ENCODE measurements at places on chromosomes 12 and 14.
A peak's percentile ranks its signal among the peaks of the same experiment; 100 is the strongest.

- DNase-seq: no peak
These were observed 1.5 kb upstream of the TAOK3 start for GRCh38 chr12:118374126-118374725.

- DNase-seq: no peak
These were observed 239.7 kb downstream of the SLC41A2 start for GRCh38 chr12:104718304-104718929.

DNA sequence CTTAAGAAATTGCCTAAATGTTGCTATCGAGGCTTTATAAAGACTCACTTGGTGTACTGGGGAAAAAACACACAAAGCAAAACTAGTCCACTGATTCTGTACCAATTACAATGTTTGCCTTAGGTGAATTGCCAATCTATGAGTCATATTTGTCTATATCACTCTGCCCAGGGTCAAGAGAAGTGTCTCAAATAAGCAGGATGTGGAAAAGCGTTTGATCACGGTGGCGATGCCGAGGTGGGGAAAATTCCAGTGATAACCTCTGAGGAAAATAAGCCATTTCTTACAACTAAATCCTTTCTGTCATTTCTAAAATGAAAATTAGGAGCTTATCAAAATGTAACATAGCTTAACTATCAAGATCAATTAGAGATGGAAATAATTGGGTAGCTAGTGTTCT, 148.6 kb upstream of the DIO3 start:
- peak; percentile 33 for DNase-seq

- DNase-seq: no peak
These were observed 396.9 kb upstream of the TMTC1 start for GRCh38 chr12:30180602-30181001.

DNA sequence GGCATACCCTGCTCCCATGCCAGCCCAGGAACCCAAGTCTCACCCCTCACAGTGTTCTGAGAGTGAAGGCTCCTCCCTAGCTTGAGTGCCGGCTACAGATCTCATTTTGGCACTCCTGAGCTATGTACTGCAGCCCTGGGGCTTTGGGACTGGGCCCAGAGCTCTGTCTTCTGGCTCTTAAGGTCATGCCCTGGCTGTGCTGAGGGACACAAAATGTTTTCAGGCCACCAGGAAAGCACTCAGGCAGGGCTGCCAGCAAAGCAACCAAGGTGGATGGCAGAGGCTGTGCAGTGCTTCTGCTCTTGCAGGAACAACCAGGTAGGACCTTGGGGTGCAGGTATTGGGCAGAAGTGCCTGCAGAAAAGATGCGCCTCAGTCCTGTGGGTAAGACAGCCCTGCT, 564.0 kb downstream of the SLC6A15 start:
- no peak for DNase-seq

DNA sequence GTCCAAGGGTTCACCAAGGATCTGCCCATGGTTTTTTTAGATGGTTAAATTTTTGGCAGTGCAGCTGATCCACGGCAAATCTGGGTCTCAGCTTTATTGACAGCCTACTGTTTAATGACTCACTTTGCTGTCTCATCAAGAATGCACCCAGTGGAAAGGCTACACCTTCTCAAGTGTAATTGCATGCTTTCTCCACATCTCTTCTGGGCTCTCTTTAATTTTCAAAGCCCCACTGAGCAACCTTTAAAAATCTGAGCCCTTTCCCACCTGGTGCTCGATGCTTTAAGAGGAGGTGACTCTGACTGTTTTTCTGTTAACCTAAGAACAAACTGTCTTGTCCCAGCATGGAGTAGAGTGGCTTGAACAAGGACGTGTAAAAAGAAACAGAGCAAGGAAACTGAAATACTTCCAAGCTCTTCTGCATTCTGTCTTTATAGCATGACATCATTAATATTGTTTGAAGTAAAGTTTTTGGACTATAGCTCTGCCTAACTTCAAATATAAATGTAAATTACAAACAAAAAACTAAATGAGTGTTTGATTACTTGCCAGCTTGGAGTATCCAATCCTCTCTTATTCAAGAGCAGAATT, 214.2 kb upstream of the KRR1 start:
- DNase-seq: no peak

GRCh38 chr12:94169495-94169894, 21.1 kb downstream of the PLXNC1 start:
- DNase-seq: no peak

DNA sequence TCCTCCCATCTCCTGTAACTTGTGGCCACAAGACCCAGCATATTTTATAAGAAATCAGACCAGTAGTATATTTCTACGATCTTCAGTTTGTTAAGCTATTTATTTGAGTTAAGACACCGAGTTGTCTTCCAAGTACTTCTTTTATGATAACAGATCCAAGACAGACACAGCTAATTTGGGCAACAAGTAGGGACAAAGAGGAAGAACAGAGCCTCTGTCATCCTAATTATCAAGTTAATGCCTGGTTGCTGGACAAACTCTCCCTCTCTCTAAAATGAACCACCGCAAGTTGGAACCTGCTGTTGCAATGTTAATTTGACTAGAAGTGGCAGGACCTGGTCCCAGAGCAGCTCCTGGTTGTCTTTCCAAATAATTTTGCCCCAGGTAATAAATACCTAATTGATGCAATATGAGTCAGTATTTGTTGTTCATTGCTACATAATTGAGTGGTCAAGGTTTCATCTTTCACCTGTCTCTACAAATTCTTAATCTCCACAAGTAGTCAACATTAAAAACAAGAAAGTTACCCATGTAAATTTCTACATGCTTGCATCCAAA, 323.7 kb downstream of the PAWR start:
- DNase-seq: no peak

DNA sequence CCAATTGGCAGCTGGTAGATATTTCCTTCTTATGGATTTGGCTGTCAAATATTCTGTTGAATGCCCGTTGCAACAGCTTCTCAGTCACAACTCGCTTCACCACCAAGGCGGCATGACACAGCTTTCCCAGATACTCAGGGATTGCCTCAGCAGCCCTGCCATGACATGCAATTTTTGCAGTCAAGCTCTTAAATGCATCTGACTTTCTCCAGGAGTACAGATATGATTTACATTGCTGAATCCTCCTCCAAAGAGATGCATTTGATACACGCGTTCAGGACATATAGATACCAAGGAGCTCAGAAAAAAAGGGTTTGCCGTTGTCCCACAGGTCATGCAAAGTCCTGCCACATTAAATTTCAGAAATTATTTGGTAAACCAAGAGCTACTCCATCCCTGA, 6.5 kb downstream of the KRT5 start:
- DNase-seq: no peak

DNA sequence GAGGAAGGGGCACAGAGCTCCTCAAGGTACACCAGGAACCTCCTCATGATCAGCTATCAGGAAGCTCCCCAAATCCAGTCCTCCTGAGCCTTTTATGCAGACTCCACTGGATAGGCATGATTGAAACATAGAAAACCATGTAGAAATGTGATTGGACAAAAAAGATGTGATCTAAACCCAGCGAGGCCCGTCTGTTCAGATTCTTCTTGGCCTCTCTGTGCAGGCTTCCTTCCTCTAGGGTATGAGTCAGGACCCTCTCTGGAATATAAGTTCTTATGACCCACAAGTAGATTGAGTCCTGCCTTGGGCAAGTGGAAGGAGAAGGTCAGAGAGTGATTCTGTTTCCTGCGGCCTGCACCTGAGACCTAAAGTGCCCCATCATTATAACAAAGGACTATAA, 166.3 kb downstream of the PHLDA1 start:
- no peak for DNase-seq

- DNase-seq: no peak
These were observed 41.7 kb downstream of the NEDD1 start for GRCh38 chr12:96948782-96949181.

DNA sequence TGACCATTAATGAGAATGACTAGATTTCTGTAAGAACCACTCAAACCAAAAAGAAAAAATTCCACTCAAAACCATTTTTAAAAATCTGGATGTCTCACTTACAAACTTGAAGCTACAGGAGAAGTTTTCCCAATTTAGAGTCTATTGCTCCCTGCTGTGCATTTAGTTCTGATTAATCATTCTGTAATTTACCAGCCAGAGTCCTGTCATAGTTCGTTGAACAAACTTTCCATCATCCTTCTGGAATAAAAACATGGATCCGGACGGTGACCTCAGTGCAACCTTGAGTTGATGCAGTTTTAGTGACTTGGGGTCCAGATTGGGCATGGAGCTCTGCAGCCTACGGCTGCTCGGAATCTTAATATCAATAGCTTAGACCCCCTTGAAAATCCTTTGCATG, 73.4 kb downstream of the PRMT8 start:
- DNase-seq: no peak

DNA sequence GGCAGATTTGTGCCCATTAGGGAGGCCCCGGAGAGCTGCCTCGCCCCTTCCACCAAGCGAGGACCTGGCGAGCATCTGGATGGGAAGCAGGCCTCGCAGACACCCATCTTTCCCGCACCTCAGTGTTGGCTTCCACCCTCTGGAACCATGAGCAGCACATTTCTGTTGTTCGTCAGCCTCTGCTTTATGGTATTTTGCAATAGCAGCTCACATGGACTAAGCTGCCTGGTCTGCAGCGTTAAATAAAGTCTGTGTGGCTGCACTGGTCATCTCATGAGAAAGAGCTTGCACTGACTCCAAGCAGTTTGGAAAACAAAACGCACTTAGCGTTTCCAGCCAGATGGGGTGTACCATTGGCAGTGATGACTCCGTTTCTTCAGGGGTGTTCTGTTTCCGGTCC, 75.8 kb downstream of the GLT1D1 start:
- no peak for DNase-seq

DNA sequence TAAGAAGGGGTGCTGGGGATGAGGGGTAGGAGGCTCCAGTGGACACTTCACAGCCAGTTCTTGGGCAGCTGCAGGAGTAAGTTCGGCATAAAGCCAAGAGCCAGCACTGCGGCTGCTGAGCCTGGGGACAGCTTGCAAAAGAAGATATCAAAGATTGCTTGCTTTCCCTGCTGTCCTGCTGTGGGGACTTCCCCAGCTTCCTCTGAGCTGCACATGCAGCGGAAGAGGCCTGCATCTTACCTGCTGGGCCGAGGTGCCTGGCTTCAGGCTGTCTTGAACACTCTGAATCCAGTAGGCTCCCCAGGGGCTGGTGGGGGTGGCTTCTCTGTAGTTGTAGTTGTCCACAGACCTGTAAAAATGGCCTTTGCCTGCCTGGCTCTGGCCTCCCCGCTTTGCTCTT, 1.3 kb downstream of the CHGA start:
- no peak for DNase-seq

DNA sequence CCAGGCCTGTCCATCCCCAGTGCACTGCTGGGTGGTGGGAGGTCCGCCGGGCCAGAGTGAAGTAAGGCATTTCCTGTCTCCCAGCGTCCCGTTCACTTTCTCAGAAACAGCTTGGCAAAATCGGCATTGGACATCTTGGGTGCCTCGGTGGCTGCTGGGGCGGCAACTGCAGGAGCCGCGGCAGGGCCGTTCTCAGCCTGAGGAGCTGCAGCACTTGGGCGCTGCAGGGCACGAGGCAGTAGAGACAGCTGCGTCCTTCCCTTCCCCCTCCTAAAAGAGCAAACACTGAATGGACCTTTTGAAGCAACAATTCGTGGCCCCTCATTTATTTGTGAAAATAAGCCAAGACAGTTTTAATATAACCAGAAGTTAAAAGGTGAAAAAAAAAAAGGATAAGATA, 8.3 kb downstream of the FICD start:
- no peak for DNase-seq

- no peak for DNase-seq
These were observed 82.3 kb upstream of the PTGDR start for GRCh38 chr14:52185178-52185577.

GRCh38 chr12:14362352-14362751, 3.1 kb upstream of the ATF7IP start:
- no peak for DNase-seq

DNA sequence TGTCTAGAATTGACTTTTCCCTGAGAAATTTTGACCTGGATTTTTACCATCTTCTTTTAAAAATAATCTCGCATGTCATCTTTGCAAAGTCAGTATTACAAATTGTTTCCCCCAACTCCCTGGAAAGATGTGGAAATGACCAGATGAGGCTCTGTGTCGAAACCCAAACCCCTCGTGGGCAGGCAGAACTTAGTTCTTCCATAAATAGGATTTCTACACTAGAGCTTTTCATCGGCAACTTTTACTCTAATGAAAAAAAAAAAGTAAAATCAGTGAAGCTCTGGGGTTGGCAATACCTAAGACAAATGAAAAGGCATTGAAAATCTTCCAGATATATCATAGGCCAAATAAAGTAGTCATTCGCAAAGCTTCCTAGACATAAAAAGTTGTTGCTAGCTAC, 17.0 kb downstream of the SSPN start:
- no peak for DNase-seq

DNA sequence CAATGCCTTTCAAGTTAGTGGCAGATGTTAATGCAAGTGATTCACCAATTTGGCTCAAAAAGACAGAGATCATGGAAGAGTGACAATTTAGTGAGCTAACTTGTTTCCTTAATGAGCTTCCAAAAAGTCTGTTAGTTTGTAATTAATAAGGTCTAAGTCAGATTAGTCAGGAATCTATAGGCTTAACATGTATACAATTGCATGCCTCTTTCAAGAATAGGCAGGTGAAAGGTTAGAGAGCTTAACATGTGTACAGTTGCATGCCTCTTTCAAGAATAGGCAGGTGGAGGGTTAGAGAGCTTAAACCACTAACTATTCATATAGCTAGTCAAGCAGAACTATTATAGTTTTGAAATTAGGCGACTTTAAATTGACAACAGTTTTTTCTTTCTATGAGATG, 663.8 kb downstream of the C12orf50 start:
- DNase-seq: no peak

- DNase-seq: no peak
These were observed 208.6 kb downstream of the RASSF9 start for GRCh38 chr12:85627584-85627983.

GRCh38 chr14:95128140-95128539, 29.2 kb downstream of the DICER1 start:
- no peak for DNase-seq

- no peak for DNase-seq
These were observed 6.3 kb downstream of the TBPL2 start for GRCh38 chr14:55433880-55434804.

DNA sequence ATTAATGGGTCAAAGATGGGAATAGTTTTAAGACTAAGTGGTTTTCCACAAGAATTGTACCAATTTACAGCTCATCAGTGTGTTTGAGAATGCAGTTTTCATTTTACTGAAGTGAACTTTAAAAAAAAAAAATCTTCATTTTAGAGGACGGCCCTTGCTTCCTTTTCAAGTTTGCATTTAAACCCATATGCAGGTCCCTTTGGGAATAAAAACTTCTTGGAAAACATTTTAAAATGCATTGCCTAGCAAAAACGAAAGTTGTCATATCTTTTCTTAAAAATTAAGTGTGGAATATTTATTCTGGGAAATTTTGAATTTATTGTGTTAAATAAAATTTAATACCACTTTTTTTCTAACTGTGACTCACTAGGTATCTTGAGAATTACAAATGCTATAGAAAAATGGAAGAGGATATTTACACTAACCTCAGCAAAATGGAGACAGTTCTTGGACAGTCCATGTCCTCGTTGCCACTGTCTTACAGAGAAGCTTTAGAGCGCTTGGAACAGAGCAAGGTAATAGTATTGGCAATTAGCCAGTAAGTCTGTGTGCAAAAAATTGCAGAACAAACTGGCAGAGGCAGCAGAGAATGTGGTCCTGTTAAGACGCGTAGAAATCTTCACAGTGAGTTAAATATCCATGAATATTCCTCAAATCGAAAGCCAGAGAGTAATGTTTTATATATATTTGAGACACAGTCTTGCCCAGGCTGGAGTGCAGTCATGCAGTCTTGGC, 209.7 kb downstream of the SYNE2 start:
- no peak for DNase-seq

GRCh38 chr14:96233661-96234060, 22.3 kb upstream of the BDKRB1 start:
- DNase-seq: no peak

All from HuH-7 (cell line).